ENCODE measurements at places on chromosomes 6 and 20.

DNA sequence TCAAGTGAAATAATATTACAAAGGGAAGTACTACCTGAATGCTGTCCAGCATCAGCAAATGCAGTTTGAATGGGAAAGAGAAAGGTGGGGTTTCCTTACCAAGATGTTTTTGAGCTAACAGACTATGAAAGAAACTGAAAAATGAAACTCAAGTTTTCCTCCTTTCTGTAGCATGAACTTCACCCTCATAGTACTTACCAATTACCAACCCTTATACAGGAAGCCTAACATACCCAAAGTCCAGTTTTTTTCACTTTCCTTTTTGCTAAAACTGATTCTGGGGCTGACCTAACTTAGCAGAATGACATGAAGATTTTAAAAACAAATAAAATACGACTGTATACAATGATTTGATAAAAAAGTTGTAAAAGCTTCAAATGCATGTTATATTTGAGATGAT, 5.2 kb downstream of the ZNFX1 start:
- DNase-seq = no peak

DNA sequence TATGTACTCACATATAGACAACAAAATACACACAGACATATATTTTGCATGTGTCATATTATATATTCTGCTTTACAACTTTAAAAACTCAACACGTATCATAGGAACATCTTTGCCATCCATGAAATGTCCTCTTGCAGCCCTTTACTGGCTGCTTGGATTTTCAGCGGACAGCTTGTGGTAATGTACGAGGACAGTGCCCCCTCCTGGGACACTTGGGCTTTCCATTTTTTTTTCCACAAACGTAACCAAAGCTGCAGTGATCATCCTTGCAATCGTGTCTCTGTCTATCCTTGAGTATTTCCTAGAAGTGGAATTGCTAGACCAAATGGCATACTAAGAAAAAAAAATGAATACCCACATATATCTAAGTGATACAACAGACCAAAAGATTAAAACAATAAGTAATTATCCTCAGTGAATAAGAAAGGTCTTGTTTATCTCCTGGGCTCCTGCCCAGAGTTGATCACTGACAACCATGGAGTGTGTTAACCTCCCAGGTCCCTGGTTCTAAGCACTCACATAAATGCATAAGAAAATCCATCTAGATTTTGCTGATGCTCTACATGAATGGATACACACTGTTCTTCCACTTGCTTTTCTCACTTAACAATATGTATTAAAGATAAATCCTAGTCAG, 18.1 kb downstream of the BPI start:
- DNase-seq = no peak

DNA sequence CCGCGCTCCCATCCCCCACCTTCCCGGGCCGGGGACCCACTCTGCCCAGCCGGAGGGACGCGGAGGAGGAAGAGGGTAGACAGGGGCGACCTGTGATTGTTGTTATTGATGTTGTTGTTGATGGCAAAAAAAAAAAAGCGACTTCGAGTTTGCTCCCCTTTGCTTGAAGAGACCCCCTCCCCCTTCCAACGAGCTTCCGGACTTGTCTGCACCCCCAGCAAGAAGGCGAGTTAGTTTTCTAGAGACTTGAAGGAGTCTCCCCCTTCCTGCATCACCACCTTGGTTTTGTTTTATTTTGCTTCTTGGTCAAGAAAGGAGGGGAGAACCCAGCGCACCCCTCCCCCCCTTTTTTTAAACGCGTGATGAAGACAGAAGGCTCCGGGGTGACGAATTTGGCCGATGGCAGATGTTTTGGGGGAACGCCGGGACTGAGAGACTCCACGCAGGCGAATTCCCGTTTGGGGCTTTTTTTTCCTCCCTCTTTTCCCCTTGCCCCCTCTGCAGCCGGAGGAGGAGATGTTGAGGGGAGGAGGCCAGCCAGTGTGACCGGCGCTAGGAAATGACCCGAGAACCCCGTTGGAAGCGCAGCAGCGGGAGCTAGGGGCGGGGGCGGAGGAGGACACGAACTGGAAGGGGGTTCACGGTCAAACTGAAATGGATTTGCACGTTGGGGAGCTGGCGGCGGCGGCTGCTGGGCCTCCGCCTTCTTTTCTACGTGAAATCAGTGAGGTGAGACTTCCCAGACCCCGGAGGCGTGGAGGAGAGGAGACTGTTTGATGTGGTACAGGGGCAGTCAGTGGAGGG, 2.8 kb downstream of the SOX4 start:
- peak; percentile 55 for DNase-seq

GRCh38 chr6:132107896-132108295, 156.7 kb upstream of the CCN2 start:
- no peak for DNase-seq

GRCh38 chr6:110270165-110270564, 88.0 kb downstream of the METTL24 start:
- DNase-seq = no peak

- DNase-seq = no peak
These were observed 186.5 kb downstream of the SCP2D1 start for GRCh38 chr20:19000078-19000477.

DNA sequence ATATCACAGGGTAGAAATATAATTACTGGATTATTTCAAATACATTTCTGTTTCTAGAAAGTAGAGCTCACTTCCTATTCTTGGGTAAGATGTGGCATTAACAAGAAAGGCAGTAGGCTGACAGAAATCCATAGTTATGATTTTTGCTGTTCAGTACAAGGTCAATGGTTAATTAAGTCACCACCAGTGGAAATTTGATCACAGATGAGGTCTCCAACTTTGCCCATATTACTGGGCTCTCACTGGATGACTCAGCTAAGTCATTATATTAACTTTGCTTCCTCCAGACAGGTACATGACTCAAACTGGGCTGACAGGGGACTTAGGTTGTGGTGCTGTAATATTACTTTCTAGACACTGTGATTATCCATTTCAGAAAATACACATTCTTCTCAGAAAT, 212.4 kb downstream of the GRIK2 start:
- no peak for DNase-seq

- no peak for DNase-seq
These were observed 62.9 kb upstream of the ZNF217 start for GRCh38 chr20:53656293-53657202.

GRCh38 chr6:28407401-28407800, 7.9 kb upstream of the ZSCAN12 start:
- no peak for DNase-seq

DNA sequence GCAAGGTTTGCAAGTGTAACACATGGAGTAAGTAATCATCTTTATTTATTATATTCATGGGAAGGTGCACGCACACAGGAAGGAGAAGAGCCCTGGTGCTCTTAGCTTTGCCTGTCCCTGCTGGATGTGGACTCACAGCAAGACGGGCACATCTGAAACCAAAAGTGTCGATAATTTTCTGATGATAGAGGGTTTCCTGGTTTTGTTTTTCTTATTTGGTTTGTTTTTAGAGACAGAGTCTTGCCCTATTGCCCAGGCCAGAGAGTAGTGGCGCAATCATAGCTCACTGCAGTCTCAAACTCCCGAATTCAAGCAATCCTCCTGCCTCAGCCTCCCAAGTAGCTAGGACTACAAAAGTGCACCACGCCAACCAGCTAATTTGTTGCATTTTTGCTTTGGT, 7.8 kb upstream of the KHDC1L start:
- DNase-seq = no peak

DNA sequence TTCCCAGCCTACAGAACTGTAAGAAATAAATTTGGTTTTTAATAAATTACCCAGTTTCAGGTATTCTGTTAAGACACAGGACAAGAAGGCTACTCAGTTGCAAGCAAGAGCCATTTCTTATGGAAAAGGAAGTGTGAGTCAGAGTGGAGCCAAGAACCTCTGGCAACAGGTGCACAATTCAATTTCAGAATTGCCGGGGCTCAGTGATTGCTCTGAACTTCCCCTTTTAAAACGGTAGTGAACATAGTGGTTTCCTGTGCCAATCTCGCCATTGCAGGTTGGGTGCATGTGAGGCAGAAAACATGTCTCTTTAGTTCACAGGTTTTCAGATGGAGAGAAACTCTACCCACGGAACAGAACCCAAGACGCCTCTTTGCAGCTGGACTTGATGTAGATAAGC, 16.4 kb downstream of the PIGT start:
- peak; percentile 71 for DNase-seq

DNA sequence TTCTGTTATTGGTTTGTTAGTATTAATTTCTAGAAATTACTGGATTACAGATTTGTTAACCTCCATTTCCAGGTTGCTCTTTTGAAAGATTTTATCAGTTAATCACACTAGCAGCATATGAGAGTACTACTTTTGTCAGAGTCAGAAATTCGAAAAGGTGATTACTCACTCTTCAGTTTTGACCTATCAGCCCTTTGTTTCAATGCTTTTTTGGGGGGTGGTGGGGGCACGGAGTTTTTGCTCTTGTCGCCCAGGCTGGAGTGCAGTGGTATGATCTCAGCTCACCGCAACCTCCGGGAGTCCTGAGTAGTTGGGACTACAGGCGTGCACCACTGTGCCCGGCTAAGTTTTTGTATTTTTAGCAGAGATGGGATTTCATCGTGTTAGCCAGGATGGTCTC, 149.2 kb downstream of the JARID2 start:
- DNase-seq = no peak

DNA sequence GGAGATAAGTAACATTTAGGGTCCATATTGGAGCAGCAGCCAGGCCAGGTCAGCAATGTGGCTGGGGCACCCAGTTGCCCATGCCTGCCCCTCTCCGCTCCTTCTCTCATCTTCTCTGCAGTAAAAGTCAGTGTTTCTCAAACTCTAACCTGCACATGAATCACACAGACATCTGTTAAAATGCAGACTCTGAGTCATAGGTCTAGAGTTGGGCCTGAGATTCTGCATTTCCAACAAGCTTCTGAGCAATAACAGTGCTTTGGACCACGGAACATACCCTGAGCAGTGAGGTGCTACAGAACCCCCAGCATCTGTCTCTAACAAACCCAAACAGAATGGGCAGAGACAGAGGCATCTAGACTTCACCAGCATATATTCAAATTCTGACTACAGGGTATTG, 10.1 kb downstream of the PHF10 start:
- no peak for DNase-seq

DNA sequence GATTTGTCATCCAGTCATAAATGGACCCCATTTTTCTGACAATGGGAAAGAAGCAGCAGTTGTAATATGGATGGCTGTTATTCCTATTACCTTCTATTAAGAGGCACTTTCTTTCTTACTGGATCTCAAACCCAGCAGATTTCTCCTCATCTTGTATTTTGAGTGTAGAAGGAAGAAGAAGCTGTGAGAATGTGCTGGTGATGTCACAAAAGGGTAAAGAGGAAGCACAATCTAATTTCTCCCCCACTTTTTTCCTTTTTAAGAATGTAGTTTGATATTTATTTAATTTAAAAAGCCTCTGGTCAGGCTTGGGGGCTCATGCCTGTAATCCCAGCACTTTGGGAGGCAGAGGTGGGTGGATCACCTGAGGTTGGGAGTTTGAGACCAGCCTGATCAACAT, 100.0 kb upstream of the JARID2 start:
- DNase-seq = no peak

GRCh38 chr20:46642265-46642968, 8.8 kb downstream of the SLC13A3 start:
- DNase-seq = no peak

DNA sequence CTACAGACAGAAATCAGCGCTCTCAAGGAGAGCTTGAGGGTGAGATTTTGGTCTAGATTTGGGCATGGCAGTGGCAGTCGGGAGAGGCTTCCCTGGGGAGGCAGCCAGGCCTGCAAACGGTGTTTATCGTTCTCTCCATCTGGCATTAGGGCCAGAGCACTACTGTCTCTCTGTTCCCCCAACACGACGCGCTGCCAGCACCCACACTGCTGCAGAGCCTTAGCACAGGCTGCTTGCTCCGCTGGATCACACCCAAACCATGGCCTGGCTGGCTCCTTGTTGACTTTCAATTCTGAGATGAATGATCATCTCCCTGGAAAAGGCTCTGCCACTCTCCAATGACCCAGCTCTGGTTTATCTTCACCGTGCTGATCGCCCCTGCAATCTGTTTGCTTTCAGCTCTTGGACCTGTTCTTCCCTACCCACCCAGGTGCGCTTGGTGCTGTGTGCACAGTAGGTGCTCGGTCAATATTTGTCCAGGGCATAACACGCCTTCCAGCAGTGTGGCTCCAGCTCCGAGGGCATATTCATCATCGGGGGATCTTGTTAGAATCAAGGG, 106.1 kb downstream of the TFAP2C start:
- DNase-seq = no peak

DNA sequence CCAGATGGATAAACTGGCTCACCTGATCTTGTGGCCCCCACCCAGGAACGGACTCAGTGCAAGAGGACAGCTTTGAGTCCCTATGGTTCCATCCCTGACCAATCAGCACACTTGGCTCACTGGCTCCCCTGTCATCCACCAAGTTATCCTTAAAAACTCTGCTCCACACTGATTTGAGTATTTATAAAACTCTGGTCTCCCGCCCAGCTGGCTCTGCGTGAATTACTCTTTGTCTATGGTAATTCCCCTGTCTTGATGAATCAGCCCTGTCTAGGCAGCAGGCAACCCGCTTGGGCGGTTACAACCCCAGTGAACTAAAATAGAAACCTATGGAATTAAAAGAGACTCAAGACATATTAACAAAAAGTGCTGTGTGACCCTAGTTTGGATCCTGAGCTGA, 38.1 kb upstream of the CD83 start:
- DNase-seq = no peak

DNA sequence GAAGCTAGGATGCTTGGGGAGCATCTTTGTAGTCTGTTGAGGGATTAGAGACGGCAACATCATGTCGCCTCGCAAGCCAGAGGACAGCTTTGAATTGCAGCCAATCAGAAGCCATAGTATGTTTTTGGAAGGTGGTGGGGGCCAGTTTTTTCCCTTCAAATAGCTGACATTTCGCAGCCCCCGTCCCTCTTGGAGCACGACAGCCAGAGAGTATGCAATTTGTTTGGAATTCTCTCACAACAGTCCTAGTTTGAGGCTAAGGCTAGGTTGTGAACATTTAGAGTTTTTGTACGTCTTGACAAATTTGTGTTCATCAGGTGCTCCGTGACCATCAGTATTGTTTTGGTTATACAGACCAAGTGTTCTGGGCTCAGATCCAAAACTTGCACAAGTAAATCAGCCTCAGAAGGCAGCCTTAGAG, 83.3 kb downstream of the PLCB1 start:
- no peak for DNase-seq

GRCh38 chr6:3823671-3824070, 25.5 kb upstream of the FAM50B start:
- DNase-seq = no peak

DNA sequence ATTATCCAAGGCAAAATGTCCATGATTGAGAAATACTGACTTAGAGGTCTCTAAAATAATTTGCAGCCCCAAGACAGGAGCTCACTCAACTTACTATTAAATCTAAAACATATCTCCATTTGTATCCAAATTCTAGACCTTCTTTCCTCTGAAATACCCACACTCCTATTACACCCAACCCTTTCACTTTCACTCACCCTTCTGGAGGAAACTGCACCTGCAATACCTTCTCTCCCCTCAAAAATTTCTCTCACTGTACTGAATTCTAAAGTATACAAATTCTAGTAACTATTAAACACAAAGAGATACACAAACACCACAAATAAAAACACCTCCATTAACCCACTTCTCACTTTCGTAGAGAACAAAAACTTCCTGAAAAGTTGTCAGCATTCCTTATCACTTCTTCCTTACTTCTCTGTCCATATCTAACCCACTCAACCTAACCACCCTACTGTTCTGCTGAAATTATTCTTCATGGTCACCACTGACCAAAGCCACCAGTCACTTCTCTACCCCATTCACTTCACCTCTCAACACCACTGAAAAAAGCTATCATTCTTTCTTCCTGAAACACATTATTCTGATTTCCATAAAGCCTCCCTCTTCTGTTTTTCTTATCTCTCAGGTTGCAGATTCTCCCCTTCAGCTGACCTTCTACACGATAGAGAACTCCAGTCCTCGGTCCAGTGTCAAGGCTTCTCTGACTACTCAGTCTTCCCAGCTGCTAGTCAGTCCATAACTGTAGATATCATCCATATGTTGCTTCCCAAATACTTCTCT, 12.0 kb downstream of the LMBRD1 start:
- no peak for DNase-seq
